ENCODE measurements at places on chromosomes 4 and X.
A peak's percentile ranks its signal among the peaks of the same experiment; 100 is the strongest.

DNA sequence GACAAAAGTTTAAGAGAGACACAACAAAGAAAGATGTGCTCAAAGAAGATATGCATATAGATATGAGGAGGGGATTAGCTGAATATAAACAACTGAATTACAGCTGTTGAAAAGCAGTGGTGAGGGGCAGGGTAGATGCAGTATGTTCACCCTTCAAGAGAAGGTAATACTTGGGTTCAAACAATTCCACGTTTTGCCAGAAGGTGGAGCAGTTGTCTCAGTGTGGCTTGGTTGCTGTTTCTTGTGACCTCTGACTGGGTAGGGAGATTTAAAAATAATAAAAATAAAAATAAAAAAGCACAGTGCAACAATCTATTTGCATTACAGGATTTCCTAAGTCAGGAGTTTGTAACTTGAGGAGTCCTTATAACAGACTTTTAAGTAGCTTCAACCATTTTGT is 23.3 kb downstream of the PHOX2B start:
- DNase-seq, result no peak

GRCh38 chr4:153326513-153326912 is 18.0 kb upstream of the MND1 start:
- peak; percentile 21 for DNase-seq

GRCh38 chr4:83616252-83616651 is 80.3 kb downstream of the GPAT3 start:
- DNase-seq, result no peak

DNA sequence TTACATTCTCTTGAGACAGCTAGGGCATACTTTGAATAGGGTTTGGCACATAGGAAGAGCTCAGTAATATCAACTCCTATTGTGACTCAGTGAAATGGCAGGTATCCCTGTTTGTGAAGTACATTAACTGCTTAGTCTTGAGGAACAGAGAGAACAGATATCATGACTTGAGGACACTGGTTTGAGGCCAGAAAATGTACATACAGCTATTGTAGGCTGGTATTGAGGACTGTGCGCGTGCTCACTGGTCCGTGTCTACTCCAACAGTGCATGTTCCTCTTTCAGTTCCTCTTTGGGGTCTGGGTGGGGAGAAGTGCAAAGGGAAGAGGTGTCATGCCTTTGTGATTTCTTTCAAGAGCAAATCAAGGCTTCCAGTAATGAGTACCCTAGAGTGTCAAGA is 34.6 kb upstream of the TBC1D9 start:
- no peak for DNase-seq

- DNase-seq, result no peak
Observed at GRCh38 chr4:180372691-180373090, 1870.5 kb upstream of the TENM3 start.
